ENCODE measurements at places on chromosomes 3 and 15. TPM values are rescaled to one million over a fixed set of nuclear protein-coding genes. Genes with fewer than 3 reads are reported as not detected.

DNA sequence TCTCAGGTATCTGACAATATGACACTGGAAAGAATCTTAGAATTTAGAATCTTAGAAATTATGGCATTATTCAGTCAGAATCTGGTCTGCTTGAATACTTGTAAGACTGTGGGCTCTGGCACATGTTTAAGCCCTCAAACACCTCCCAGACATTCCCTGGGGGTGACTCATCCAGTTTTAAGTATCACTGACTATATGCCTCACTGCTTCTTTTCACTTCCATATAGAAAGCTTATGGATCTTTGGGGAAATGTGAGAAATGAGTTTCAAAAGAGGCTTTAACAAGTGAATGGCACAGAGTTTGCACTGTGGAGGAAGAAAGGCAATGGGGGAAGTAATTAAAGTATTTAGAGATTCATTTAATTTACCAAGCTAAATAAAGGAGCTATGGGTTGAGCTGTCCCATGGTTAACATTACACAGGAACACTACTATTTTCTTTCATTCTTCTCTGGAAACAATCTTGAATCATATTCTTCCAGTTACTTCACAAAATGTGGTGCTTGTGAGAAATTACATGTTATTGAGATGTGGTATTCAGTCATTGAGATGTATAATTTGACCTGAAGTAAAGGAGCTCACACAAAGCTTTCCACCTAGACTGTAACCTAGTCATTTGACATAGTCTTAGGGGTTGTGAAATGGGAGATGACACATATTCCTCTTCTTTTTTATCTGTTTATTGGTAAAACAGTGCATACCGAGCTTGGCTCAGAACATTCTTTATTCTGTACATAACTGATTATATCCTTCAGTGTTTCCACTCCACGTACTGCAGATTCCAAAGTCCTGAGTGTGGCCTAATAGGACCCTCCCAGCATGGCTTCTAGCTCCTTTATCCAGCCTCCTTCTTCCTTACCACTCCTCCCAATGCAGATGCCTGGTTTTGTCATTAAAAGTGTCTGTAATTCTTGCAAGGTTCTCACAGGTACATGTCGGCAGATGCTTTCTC is 544.6 kb upstream of the NECTIN3 start:
- DNase-seq, result no peak

ECE2 gene
- not detected for total RNA-seq

DNA sequence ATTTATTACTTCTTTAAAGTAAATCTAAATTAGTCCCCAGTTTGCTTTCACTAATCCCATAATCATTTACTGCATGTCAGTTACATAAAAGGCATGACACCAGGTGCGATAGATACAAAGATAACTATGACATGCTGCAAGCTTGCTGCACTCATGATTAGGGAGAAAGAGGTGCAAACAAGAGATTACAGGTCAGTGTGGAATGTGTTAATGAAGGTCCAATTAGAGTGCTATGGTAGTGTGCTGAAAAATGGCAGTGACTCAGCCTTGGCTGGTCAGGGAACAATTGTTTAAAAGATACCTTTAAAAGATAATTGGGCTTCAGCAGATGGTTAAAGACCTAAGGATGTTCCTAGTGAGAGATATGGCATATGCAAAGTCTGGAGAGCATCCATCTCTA is 352.6 kb upstream of the TGFBR2 start:
- DNase-seq, result no peak

DNA sequence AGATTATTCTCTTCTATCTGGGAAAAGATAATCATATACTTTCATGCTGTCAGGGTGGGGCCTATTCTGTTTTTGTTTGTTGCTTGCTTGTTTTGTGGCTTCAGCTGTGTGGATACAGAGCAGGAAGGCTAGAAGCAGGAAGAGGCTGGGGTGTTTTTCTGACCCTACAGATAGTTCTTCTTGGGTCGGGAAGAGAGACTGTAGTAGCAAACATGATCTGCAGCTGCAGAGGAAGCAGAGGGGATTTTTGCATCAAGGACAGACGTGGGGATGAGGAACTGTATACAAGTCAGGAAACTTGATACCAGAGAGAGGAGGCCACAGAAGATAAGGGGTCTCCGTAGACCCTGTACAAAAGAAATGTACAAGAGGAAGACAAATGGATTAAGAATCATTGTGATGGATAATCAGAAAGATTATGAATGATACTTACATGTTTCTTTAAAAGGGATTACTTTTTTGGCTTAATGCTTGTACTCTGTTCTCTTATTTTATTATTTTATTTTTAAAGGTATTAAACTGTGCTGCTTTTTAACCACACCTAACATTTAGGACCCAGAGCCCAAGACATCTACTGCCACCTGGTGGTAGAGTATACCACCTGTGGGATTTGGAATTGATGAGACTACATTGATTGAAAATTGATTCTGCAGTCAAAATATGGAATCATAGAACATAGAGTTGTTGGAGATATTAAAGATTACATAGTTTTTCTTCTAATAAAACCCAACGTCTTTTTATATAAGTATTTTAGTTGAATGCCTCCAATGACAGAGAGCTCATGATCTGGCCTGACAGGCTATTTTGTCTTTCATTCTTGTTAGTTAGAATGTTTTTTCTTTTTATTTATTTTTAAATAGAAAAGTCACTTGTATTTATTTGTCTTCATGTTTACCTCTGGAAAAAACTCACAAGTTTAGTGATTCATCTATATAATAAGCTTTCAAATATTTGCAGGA is 87.3 kb upstream of the ROPN1 start:
- no peak for DNase-seq

IGSF10 gene
- total RNA-seq, result 2.4 TPM

- no peak for DNase-seq
Observed at GRCh38 chr3:32334675-32335074, 57.0 kb upstream of the CMTM7 start.

DNA sequence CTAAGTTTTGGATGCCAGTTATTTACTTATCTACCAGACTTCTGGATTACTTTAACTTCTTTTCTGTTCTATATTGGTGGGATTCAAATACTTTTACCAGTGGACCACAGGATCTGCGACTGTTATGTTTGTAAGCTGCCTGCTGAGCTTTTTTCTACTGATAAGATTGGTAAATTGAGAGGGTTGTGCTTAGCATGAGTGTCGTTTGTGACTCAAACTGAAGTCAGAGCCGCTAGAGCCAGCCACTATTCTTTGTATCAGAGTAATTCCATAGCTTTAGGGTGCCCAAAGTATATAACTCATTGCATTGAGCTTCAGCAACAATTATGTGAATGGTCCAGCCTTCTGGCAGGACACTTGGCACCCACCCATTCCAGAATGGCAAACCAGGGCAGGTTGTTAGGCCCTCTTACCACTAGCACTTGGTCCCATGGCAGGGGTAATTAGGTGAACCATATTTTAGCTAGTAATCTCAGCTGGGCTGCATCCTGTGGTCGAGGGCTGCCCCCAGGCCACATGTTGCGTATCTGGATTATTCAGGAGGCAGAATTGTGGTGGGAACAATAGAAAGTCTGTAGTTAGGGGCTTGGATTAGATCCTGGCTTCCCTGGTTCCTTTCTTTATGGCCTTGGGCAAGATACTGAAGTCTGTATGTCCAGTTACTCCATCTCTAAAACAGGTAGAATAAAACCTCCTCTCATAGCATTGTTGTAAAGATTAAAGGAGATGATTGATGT is 6.0 kb downstream of the PLCL2 start:
- no peak for DNase-seq

Measured in transverse colon (tissue), 4 donors.